ENCODE measurements at places on chromosomes 4 and X.
A peak's percentile ranks its signal among the peaks of the same experiment; 100 is the strongest.

GRCh38 chr4:75708218-75708691, 16.1 kb upstream of the USO1 start:
- no peak for DNase-seq

DNA sequence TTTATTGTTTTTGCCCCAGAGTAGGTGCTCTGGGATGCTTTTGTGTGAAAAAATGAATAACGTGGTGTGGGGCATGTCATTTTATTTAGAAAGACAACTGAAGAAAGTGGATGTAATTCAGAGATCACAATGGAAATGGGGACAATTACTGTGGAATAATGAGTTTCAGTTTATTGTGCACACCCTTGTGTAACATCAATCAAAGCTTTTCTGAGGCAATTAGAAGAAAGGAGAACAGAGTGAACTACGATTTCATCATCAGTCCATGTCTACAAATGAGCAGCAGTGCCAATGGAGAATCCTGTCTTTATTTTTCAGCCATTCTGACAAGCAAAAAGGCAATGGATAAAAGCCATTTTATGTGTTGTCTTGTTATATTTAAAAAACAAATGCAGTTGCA, 339.2 kb downstream of the TMA16 start:
- no peak for DNase-seq

DNA sequence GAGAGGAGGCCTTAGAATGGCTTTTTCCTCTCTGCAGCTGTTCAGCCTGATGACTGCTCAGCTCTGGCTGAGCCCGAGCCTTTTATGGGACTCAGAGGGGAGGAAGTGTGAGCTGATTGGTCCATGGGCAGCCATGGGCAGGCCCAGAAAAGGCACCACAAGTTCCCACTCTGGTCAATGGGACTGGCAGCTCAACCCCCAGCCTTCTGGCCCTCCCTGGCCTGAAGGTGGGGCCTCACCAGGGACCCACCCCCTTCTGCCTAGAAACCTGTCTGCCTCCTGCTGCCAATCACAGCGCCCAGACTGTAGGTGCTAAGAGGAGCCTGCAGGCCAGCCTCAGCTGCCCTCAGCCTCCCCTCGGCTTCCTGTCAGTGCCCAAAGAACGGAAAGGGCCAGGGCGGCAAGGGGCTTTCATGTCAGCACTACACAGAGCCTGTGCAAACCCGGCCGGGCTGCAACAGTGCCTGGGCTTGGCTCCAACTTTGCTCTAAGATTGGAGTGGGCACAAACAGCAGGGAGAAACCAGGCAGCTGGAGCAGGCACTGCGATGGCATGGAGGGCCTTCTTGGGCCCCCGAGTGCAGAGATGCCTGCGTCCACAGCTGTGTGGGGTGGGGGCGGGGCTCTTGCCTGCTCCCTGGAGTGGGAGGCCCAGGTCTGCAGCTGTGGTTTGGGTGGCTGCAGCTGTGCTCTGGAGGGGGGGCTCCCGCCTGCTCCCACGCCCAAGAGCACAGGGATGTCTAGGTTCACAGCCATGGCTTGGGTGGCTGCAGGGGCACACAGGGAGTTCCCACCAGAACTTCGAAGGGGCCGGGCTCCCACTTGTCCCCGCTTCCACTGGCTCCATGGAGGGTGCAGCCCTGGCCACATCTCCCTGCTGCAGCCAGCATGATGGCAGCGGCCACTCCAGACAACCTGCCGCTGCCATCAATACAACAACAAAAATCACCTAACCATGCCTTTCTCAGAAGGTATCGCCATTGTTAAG, 92.6 kb downstream of the NXF2 start:
- DNase-seq: no peak

GRCh38 chrX:13579661-13580060, 10.3 kb downstream of the EGFL6 start:
- no peak for DNase-seq

GRCh38 chr4:48268956-48269860, at the start of gene TEC:
Gene TEC (minus strand): TSS chr4:48269838. CDS start chr4:48228614, 41,224 bp downstream.
- peak; percentile 32 for DNase-seq

DNA sequence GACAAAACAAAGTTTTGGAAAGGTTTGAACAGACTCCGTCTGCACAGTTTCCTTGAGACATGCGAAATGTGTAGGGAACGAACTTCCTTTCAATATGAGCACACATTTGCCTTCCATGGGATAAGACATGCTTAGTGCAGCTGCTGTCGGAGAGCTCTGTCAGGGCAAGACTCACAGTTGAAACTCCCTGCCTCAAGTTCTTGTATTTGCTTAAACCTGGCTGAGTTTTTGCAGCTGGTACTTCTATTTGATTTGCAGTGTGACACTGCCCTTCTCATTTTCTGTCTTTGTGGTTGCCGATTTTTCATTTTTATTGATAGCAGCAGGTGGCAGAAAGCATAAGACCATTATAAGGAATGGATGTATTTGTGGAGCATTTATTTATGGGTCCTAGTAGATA, 18.2 kb upstream of the RHOH start:
- DNase-seq: no peak
